ENCODE measurements at places on chromosomes 11 and 22.

- DNase-seq = no peak
Observed at GRCh38 chr11:94884376-94884775, 89.0 kb downstream of the CWC15 start.

- no peak for DNase-seq
Observed at GRCh38 chr11:34953955-34954354, 37.5 kb downstream of the PDHX start.

DNA sequence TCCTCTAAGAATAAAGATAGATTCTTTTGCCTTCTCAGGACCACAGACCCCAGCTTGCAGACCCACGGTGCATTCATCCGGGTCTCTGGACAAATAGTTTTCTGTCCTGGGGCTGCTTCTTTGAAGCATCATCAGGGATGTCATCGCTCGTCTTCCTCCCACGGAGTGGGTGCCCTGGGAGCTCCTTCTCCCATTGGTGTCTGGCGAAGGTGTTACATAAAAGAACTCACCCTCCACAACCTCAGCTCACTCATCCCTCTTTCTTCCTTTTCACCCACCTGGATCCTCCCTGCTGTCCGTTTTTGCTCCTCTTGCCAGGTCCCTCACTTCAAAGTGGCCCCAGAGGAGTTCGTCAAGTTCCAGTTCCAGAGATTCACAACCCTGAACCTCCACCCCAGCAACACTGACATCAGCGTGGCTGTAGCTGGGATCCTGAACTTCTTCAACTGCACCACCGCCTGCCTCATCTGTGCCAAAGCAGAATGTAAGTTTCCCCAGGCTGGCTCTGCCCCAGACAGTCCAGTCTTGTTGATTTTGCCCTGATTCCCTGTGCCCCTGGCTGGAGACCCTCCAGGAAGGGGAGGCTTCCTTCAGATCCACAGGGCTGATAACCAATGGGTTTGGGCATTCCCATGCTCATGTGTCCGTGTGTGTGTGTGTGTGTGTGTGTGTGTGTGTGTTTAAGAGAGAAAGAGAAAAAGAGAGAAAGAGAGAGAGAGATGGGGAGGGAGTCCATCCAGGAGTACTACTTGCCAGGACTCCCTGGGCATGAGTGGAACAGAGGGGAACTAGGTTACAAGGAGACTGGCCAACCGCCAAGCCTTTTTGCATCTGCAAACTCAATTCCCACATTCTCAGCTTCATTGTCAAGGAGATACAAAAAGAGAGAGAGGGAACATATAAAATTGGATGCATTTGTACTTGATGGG, 204.2 kb upstream of the TBCEL start:
- DNase-seq = no peak

DNA sequence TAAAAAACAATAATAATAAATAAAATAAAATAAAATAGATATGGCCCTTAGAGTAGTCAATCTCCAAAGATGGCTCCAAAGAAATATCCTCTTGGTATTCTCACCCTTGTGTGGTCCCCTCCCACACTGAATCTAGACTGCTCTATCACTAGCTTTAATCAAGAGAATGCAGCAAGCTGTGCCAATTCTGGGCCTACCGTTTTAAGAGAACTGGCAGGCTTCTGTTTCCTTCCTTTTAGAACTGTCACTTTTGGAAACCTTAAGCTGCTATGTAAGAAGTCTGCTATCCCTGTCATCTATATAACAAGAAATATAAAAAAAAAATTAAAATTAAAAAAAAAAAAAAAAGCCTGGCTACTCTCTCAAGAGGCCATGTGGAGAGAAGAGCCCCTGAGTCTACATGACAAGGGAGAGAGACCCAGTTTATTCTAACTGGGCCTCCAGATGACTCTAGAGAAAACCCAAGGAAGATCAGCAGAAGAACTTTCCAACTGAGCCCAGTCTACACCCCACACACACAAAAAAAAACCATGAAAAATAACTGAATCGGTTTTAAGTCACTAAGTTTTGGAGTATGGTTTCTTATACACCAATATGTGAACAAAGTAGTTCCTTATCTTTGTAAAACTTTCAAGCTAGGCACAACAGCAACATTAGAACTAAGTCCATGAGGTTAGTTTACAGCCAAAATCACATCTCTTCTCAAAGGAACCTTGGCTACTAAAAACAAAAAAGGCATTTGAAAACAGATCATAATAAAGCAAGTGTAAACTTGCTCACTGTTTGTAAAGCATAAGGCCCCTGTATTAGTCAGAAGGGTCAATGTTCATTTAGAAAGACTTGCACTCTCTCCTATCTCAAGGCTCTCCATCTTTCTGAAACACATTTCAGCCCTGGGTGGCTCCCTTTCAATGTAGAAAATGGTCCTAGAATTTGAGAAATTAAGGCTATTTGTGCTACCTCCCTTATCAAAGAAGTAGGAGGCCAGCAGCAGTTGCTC, 67.3 kb downstream of the AMBRA1 start:
- no peak for DNase-seq

GRCh38 chr11:47616726-47617416, 22.7 kb upstream of the C1QTNF4 start:
- DNase-seq = peak; percentile 47

- DNase-seq = no peak
Observed at GRCh38 chr11:28877340-28877739, 769.2 kb downstream of the METTL15 start.

- DNase-seq = no peak
Observed at GRCh38 chr11:57646194-57646798, 3.4 kb downstream of the YPEL4 start.

GRCh38 chr11:31870609-31871309, 59.6 kb upstream of the PAX6 start:
- DNase-seq = peak; percentile 76

DNA sequence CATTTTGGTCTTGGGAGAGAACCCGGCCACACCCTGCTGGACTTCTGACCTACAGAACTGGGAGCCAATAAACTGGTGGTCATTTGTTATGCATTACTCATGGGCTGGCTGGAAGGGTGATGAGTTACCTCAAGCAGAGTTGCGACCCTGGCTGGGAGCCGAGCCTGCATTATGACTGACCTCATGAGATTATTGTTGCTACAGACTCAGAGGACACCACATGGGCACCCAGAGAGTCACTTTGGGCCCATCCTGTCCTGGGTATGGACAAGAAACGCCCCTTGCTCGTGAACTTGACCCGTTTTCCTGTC, 531.7 kb downstream of the TBC1D22A start:
- no peak for DNase-seq

DNA sequence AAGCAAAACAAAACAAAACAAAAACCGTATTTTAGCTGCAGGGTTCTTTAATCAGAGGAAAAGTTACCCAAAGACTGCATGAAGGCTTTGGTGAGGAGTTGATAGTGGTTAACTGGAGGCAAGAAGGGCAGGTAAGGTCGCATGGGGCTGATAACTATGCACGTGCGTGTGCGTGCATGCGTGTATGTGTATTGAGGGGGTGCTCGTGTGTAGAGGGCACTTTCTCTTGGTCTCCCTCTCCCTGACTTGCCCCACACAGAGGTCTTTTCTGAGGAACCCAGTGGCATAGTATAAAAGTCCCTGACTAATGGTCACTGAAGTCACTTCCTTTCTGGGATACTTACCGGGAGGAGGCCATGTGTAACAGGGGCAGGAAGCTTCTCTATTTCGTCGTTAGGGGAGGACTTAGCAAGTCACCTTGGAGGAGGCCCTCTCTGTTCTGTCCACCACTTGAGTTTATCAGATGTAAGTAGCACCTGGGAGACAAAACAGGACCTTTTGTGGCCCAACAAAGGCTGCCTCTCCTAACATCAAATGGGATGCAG, 20.1 kb upstream of the FCHSD2 start:
- no peak for DNase-seq

DNA sequence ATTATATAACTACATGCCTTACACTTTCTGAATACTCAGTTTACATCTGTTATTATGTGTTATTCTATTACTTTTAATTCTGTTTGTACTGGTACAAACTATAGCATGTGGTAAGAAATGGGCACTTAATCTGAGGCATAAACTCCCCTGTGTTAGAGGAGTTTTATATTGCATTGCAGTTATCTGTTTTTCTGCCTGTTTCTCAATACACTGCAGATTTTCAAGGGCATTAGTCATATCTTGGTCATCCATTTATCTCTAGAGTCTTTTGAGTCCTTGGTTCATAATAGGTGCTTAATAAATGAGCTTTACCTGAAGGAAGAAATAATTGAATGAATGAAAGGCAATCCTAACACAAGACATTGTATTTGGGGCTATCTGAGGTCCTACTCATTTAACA, 182.9 kb upstream of the CTSC start:
- no peak for DNase-seq

GRCh38 chr11:8839306-8839956, 71.6 kb upstream of the AKIP1 start:
- no peak for DNase-seq

GRCh38 chr11:45809456-45810395, 4.8 kb downstream of the SLC35C1 start:
- DNase-seq = no peak

DNA sequence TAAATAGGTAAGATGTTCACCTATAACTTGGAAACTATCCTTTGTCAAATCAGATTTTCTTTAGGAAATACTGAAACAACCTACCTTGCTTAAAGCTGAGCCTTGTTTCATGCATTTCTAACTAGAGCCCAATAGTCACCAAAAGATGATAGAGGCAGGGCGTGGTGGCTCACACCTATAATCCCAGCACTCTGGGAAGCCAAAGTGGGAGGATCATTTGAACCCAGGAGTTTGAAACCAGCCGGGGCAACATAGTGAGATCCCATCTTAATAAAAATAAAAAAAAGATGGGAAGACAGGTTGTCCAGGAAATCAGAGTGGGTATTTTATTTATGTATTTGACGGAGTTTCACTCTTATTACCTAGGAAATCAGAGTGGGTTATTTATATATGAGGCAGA, 38.3 kb downstream of the DDX6 start:
- DNase-seq = no peak

GRCh38 chr11:1673446-1674172, 23.4 kb upstream of the KRTAP5-6 start:
- no peak for DNase-seq

DNA sequence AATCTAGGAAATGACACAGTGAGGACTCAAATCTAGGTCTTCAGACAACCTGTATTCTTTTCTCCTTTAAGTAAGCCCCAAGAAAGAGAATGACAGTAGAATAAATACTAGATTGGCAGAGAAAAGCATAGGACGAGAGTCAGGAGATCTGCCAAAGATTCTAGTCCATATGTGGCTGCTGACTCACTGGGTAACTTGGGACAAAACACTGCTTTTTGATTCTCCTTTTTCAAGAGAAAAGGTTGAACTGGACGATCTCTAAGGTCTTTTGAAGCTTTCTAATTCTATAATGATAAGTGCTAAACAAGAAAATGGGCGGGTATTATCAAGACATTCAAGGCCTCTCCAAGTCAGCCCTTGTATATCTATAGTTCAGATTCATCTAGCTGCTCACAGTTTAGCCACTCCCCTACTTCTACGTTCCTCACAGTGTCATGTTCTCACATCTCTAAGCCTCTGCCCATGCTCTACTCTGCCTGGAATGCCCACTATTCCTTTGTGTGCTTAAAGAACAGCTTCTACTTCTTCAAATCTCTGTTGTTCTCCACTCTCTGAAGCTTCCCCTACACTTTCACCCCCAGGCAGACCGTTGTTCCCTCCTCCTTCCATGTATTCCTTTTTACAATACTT, 53.0 kb downstream of the RELT start:
- no peak for DNase-seq

- DNase-seq = no peak
Observed at GRCh38 chr11:62139526-62140303, 15.9 kb downstream of the INCENP start.

- no peak for DNase-seq
Observed at GRCh38 chr11:59776210-59777066, 21.3 kb downstream of the STX3 start.
